ENCODE measurements at places on chromosomes 3 and 15. TPM values are rescaled to one million over a fixed set of nuclear protein-coding genes. Genes with fewer than 3 reads are reported as not detected.

- no peak for DNase-seq
Observed at GRCh38 chr3:47013231-47013630, 33.8 kb downstream of the NBEAL2 start.

GRCh38 chr3:186782542-186783057, 777 bp upstream of the EIF4A2 start:
- DNase-seq: no peak

GRCh38 chr3:36736301-36736700, 28.1 kb downstream of the DCLK3 start:
- no peak for DNase-seq

CEMIP gene
- total RNA-seq: 1.1 TPM

DNA sequence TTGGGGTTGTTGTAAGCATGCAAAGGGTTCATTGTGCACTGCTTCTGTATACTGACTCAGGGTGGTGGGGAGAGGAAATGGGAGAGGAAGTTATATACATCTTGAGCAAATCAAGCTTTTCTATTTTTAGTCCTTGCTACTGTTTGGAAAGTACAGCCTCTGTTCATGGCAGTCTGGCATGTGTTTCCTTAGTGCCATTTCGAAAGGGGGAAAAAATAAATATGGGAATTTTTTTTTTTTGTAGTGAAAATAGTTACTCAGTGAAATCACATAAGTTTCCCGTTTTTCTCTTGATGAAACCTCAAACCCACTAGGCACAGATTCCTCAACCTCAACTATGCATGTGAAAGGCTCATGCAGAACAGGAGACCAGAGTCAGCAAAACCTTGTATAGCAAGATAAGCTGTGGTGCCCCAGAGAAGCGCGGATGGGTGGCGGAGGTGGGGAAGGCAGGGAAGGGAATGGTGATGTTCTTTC, 353.3 kb downstream of the LPP start:
- no peak for DNase-seq

WDR93 gene
- total RNA-seq: not detected

DNA sequence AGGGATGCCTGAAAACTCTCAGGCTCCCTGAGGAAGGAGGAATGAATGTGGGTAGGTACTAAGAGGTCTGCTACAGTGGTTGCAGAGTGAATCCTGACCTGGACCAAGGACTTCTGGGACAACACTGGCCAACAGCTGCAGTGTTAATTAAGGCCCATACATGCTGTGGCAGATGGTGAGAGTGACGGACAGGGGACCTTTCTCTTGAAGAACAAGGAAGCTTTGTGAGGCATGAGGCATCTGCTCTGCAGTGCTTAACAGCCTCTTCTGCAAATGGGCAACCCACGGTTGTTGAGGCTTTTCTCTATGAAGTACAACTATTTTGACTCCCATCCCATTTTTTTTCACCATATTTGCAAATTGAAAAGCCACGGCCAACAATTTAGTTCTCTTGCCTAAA, 26.6 kb upstream of the ACAN start:
- no peak for DNase-seq

CP gene
- 58.1 TPM for total RNA-seq

ZNF660 gene
- 6.4 TPM for total RNA-seq

DNA sequence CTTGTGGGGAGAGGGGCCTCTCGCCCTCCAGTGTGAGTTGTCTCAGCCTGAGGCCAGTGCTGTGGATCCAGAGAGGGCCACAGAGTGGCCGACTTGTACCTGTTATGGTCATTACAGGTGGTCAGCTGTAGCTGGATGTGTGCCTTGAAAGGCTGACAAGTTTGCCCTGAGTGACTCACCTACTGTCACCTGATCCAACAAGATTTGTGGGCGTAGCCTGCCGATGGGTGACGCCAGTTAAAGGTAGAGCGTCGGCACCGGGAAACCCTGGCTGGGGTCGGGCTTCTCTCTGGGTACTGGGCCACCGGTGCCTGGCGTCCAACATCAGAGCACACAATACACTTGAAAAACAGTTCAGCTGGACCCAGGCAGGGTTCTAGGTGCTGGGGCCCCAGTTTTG, 2.8 kb upstream of the ISG20 start:
- DNase-seq: no peak

- no peak for DNase-seq
Observed at GRCh38 chr3:8768364-8769087, 887 bp downstream of the OXTR start.

DNA sequence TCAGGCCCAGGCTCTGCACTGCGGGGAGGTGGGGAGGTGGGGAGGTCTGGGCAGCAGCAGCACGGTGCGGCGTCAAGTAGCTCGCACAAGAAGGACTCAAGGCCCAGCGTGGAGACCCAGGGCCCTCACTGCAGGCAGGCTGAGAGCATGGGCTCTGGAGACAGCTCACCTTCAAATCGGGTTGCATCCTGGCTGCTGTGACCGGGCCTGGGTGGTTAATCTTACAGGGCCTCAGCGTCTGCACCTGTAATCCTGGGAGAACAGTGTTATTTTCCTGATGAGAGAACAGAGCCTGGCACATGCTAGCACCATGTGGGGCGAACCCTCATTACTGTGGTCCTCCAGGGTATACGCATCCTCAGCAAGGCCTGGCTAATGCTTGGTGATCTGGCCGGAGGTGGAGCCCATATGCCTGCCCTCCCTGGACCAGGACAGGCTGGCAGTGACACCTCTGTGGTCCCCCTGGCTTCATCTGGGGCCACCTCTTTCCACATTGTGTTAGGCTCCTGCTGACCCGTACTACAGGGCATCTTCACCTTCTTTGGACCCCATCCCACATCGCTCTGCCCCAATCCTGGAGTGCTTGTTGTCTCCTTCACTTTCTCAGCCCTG, 55.5 kb downstream of the RGMA start:
- no peak for DNase-seq

CXCR6 gene
- 2.2 TPM for total RNA-seq

DNA sequence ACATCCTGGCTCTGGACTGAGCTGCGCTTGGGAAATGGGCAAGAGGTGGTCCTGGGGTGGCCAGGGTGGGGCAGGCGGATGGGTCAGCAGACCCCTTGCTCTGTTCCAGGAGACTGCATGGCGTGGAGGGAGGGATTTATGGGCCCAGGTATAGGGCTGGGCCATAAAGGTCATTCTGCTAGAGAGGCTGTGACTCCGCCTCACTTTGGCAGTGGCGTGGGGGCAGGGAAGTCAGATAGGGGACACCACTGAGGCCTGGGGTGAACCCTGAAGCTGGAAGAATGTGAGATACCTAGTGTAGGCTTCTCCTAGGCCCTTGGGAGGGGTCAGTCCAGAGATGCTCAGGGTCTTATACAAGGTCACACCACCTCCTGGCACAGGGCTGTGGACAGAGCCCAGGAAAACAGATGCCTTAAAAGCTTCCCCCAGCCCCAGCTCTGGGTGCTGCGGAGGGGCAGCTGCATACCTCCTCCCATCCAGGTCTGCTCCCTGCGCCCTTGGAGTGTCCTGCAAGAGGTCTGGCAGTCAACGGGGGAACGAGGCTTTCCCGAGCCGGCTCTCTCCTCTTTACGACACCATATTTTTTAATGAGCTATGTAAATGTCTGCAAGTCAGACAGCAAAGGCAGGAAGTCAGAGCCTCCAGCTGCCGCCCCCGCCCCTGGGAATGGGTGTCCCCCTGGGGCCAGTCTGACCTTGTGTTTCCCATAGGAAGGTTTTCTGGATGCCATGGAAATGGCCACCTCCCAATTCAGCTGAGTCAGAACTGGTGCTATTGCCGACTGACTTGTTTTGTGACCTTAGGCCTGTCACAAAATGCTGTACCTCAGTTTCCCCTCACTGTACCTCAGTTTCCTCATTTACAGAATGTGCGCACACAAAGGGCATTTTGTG, 26.3 kb downstream of the LINGO1 start:
- no peak for DNase-seq

- no peak for DNase-seq
Observed at GRCh38 chr3:14235003-14235911, 56.6 kb downstream of the LSM3 start.

CASR gene
- total RNA-seq: not detected

GRCh38 chr3:107848351-107848915, 242.4 kb downstream of the CD47 start:
- DNase-seq: no peak

UCN2 gene
- 3.0 TPM for total RNA-seq

DNA sequence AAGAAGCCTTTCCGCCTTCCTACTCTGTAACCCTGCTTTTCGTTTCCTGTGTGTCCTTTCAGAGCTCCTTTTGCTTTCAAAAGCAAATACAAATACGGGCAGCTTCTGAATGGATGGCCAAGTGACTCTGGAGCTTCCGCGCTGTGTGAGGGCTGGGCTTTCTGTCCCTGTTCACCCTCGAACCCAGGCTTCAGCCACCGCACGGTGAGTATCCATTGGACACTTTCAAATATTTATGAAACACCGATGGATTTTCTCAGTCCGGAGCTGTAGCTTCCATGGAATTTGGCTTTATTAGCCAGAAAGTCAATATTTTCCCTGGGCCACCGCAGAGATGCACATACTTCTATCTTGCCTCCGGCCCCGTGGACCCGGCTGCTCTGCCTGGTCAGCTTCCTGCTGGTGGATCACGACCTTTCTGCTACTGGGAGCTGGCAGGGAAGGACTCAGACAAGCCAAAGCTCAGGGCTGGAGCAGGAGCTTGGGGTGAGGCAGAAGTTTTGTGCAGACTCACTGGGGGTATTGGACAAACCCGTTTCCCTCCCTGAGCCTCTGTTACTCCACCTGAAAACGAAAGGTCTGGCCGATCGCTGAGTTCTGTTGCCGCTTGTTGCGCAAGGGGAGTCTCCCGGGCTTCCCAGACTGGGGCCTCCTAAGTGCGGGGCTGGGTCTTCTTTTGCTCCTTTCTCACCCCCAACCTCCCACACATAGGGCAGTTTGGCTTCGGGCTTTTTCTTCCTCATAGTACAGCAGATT, 63.6 kb downstream of the LINGO1 start:
- DNase-seq: no peak

DNA sequence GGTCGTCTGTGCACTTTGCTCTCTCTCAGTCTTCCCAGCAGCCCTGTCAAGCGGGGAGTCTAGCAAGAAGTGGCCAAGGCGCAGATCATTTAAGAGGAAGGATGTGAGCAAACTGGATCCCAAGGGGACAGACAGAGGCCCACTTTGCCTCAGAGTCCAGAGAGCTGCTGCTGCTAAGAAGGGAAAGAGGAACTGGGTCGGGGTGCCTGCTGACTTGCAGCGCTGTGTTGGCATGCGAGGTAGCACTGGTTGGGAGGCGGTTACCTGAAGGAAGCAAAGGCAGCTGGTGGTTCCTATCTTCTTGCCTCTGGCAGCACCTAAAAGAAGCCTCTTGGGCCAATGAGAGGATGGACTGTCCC, 28.1 kb downstream of the SMAD3 start:
- no peak for DNase-seq

DNA sequence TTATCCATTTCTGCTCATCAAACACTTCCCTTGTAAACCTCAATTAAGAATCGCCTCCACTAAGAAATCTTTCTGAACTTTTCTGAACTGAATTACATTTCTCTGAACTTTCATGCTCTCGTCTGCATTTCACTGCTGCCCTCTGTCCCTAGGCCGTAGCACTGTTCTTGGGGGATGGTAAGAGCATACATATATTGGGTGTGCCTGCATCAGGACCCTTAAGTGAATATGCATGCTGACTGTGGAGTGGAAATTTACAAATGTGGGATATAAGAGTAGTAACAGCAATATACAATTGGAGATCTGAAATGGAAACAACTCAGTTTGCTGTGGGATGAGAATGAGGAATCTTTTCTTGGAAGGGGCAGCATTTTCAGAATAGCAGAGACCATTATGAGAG, 148.6 kb downstream of the MCTP2 start:
- DNase-seq: no peak

SHC4 gene
- total RNA-seq: 13.8 TPM

- DNase-seq: no peak
Observed at GRCh38 chr3:39548282-39548681, 80.8 kb downstream of the MOBP start.

GRCh38 chr3:193921465-193921864, 214.5 kb upstream of the HES1 start:
- DNase-seq: no peak

RARRES1 gene
- total RNA-seq: 63.8 TPM

DNA sequence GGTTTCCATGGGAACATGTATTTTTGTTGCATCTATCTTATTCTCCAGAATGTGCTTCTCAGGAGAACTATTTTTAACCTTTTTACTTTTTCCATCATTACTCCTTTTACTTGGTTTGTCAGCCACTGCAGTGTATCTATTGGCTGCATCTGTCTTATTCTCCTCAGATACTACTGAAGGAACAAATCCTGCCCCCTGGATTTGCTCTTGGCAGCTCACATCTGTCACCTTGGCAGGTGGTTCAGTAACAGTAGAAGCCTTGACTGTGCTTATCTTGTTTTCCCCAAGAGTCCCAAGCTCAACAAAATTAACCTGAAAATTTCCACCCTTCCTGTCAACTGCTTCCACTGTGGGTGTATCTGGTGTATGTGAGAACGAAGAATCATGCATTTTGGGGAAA, 106.0 kb downstream of the MAP4 start:
- DNase-seq: no peak

GRCh38 chr3:188881954-188882641, 289.7 kb upstream of the TPRG1 start:
- no peak for DNase-seq

DNA sequence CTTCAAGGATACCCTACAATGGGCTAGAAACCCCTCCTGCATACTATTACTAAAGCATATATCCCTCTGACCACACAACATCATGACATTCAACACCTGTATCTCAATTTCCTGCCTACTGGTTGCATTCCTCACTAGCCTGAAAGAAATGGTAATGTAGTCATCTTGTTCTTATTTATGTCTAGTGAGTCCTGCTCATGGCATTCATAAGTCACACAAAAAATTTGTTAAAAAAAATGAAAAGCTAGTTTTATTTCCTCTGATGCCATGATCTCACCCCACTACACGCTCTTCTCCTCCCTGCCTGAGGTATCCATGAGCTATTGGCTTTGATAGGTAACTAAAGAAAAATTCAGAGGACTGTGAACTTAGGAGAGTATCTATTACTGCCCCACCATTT, 284.5 kb downstream of the ZNF385D start:
- DNase-seq: no peak

GRCh38 chr15:72057548-72058091, 60.3 kb downstream of the MYO9A start:
- no peak for DNase-seq

SCG5 gene
- total RNA-seq: 2.4 TPM

IL17RD gene
- total RNA-seq: 3.1 TPM

Measured in thoracic aorta (tissue), 2 donors.